ENCODE measurements at places on chromosomes 5 and 9.

- no peak for DNase-seq
These were observed 80.2 kb downstream of the ZNF366 start for GRCh38 chr5:72427016-72427415.

GRCh38 chr5:54146390-54146789, 164.0 kb downstream of the ARL15 start:
- DNase-seq, result no peak

- DNase-seq, result no peak
These were observed 83.8 kb downstream of the SEMA5A start for GRCh38 chr5:9462109-9462508.

DNA sequence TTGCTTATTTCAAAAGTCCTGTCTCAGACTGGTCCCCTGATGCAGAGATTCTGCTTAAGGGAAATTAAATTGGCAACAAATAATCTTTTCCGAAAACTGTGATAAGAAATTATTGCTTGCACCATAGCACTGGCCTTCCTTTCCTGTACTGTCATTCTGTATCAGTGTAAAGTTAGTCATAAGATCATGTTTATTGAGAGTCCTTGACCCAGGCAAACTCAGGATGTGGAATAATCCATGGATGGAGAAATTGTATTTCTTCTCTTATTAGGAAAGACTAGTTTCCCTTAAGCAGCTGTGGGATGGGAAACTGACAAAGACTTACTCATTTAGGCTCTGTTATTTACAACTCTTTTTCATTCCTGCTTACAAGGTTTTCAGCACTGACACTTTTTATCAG, 83.0 kb upstream of the RANBP6 start:
- no peak for DNase-seq

GRCh38 chr5:109859537-109859936, 169.8 kb downstream of the MAN2A1 start:
- DNase-seq, result no peak

GRCh38 chr5:78808380-78808779, 159.8 kb upstream of the LHFPL2 start:
- DNase-seq, result no peak

DNA sequence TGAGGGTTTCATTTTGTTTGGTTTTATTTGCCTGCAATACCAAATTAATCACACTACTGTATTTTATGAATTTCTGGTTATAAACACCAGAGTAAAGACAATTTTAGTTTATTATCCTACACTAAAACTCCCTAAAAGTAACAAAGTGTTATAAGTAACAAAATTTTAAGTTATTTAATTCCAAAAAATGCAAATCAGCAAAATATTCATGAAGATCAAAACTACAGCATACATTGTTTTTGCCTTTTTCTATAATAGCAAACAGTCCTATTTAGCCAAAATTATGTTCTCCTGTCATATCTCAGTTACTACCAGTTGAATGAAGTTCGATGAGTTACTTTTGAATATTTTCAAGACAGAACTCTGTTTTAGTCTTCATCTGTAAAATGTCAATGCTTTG, 132.7 kb upstream of the CYLC2 start:
- no peak for DNase-seq

- DNase-seq, result no peak
These were observed 1.5 kb downstream of the STXBP1 start for GRCh38 chr9:127613583-127613954.

- DNase-seq, result no peak
These were observed 3.1 kb upstream of the IL6ST start for GRCh38 chr5:55997742-55998351.

GRCh38 chr9:14455243-14455642, 141.3 kb upstream of the NFIB start:
- DNase-seq, result no peak

DNA sequence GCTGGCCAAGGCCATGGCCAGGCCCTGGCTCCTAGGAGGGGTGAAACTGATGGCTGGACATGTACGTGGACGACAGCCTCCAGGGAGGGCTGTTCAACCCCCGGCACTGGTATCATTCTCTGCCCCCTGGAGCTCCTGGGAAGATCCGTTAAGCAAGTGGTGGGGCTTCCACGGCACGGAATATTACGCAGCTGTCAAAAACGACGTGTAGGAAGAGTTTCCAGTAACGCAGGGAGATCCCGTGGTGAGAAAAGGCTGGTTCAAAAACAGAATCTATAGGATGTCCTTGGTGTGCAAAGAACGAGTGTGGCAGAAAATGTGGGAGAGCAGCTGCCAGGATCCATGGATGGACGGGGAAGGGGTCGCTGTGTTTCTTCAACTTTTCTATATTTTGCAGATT, 36.3 kb upstream of the TMEM250 start:
- DNase-seq, result no peak

DNA sequence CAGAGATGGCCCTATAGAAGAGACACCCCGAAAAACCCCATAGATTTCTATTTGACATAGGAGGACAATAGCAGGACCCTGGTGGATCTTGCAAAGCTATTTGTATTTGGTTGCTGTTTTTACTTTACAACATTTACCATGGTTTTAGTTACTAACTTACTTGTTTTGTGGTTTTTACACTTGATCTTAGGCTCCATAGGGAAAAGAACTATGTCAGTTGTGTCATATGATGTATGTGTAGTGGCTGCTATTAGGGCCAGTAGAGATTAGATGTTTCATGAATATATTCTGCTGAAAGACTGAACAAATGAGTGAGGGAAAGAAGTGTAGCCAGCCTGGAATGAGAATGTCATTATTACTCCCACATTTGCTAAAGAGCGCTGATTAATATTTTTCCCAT, 388.1 kb downstream of the SEMA5A start:
- no peak for DNase-seq

DNA sequence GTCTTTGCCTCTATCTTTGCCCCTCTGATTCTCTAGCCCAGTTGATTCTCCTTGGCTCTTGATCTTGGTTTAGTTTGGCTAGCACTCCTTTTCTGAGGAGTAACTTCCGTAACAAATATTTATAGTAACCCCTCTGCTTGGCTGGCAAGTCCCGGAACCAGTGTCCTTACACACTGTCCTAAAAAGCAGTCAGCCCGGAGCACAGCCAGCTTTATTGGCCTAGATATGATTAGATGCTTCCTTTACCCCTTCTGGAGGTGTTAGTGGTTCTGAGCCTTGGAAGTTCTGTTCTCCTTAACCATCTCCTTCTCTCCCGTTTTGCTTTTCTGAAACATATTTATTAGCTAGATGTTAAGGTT, 17.0 kb upstream of the MSMP start:
- DNase-seq, result no peak

GRCh38 chr5:53362521-53362941, 117.9 kb upstream of the FST start:
- DNase-seq, result no peak

DNA sequence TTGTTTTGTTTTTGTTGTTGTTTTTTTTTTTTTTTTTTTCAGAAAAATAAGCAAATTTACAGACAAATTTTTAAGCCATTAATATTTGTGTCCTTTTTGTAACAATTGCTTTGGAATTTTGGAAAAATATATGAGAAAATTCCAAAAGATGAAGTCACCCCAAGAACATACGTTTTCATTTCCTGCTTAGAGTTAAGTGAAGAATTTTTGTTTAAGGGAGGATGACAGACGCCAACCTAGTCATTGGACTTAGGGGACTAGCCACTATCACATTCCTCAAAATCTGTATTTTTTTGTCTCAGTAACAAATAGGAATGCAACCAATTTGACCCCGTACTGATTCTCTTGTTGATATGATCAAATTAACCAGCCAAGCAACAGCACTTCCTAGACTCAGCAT, 433.9 kb upstream of the SLC30A5 start:
- no peak for DNase-seq

DNA sequence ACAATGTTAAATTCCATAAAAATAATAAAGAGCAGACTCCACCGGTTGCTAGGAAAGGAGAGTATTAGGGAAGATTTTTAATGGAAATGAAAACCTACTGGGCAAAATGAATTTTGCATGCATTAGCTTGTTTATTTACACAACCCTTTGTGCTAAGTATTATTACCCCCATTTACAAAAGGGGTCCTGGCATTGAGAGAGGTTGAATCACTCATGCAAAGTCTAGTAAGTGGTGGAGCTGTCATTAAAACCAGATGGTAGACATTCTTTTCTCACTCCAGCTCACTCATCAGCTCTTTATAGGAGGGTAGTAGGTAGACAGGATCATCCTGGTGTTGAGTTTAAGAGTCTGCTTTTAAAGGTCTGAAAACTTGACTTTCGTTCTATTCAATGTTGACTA, 395.1 kb downstream of the PLK2 start:
- no peak for DNase-seq

DNA sequence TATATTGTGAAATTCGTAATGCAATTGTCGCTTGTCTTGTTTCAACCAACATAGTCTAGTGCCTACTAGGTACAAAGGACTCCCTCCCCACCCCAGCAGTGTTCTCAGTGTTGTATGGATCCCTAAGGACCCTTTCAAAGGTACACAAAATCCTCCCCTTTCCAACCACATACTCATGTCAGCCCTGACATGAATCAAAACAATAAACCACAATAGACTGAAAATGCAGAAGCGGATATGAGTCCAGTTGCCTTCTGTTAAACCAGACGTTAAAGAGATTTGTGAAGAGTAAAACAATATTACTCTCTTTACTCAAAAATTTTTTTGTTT, 82.4 kb upstream of the IFNK start:
- no peak for DNase-seq

- no peak for DNase-seq
These were observed 92.5 kb upstream of the RORB start for GRCh38 chr9:74404620-74405019.

- no peak for DNase-seq
These were observed 4.9 kb upstream of the HRH2 start for GRCh38 chr5:175652741-175653663.

- DNase-seq, result no peak
These were observed 140.1 kb downstream of the DOCK2 start for GRCh38 chr5:169777159-169777558.

GRCh38 chr9:110958847-110959246, 79.4 kb downstream of the LPAR1 start:
- no peak for DNase-seq

DNA sequence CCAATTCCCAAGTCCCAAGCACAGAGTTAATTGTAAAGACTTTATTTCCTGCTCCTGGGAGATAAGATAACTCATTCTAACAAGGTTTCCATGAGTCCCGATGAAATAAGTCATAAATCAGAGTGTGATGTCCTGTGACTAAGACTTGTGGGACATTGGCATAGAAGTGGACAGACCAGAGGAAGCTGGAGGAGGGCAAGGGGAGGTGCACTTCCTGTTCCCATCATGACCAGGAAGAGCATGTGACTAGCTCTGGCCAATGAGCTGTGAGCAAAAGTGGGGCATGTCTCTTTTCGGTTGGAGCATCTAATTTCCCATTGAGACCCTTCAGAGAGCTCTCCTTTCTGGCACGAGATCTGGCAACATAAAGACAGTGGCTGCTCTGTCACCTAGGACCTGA, 100.4 kb downstream of the ZNF354C start:
- DNase-seq, result no peak

DNA sequence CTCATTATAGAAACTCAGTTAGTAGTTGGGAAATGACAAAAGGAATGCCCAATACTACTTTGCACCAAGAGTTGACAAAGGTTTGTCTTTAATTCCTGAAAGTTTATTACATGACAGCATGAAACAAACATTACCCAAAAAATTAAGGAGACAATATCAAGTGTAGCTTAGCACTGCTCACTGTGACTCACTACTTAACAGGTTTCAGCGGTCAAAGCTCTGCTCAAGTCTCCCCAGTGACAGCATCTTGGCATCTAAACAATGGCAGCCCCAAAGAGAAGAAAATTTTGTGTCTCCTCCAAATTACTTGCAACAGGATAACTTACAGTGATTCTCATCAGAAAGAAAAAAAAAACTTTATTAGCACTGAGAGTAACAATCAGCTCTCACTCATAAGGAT, 1030.2 kb downstream of the EFNA5 start:
- DNase-seq, result no peak

GRCh38 chr5:124789104-124789605, 42.7 kb upstream of the ZNF608 start:
- DNase-seq, result no peak

- no peak for DNase-seq
These were observed 50.8 kb downstream of the CRB2 start for GRCh38 chr9:123406691-123407216.

- DNase-seq, result no peak
These were observed 93.9 kb downstream of the ZSWIM6 start for GRCh38 chr5:61425918-61426317.

- DNase-seq, result no peak
These were observed 34.2 kb downstream of the IPPK start for GRCh38 chr9:92635760-92636159.

GRCh38 chr5:18534119-18534518, 899.9 kb downstream of the TAF11L14 start:
- DNase-seq, result no peak

DNA sequence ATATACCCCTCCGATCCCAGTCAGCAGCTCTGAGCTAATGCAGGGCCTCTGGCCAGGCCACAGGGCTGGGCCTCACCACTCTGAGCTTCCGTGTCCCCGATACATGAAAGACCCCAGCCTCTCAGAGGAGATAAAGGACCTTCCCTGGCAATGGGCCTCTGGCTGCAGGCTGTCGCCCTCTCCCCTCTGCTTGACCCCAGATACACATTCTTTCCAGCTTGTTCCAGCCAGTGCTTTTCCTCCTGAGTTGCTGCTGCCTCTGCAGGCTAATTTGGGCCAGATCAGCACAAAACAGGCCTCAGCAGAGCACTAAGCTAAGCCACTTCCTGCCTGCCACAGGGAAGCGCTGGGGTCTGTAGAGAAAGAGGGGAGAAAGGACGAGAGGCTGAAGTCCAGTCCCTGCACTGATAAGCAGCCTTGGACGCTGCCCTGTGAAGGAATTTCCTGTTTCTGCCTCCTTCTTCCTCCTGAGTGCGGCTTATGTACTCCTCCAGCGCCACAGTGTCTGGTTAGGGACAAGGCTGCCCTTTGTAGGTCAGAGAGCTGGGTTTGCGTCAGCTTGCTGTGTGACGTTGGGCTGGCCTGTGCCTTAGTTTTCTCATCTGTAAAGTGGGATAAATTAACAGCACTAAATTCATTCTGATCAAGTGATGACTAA, 73.0 kb upstream of the IL17B start:
- DNase-seq, result no peak

- DNase-seq, result no peak
These were observed 587 bp downstream of the OR2Y1 start for GRCh38 chr5:180739271-180739670.

- no peak for DNase-seq
These were observed 118.7 kb upstream of the ADAMTS16 start for GRCh38 chr5:5021436-5021835.

GRCh38 chr9:21750021-21750735, 52.3 kb upstream of the MTAP start:
- DNase-seq, result no peak

DNA sequence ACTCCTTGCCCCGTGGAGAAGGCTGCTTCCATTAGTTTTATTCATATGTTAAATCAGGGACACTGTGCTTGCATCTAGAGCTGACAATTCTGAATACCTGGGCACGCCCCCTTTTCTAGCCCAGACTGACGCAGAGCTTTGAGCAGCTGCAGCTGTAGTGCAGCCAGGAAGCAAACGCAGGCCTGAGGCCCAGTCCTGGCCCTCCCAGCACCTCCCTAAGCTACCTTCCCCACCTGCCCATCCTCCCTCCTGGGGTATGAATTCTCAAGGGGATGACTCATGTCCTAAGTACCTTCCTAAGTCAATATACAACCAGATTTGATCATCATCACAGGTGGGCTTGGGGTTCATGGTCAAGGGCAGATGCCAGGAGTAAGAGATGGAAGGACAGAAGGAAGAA, 3.5 kb downstream of the PHF19 start:
- DNase-seq, result no peak

- no peak for DNase-seq
These were observed 308.5 kb downstream of the ADGRV1 start for GRCh38 chr5:90866915-90867731.
